ENCODE measurements at places on chromosomes 13 and 19.

- no peak for DNase-seq
These were observed 860.5 kb downstream of the PCDH9 start for GRCh38 chr13:66369666-66370065.

GRCh38 chr19:54608792-54609191 lies 15.4 kb downstream of the LILRA1 start:
- no peak for DNase-seq

DNA sequence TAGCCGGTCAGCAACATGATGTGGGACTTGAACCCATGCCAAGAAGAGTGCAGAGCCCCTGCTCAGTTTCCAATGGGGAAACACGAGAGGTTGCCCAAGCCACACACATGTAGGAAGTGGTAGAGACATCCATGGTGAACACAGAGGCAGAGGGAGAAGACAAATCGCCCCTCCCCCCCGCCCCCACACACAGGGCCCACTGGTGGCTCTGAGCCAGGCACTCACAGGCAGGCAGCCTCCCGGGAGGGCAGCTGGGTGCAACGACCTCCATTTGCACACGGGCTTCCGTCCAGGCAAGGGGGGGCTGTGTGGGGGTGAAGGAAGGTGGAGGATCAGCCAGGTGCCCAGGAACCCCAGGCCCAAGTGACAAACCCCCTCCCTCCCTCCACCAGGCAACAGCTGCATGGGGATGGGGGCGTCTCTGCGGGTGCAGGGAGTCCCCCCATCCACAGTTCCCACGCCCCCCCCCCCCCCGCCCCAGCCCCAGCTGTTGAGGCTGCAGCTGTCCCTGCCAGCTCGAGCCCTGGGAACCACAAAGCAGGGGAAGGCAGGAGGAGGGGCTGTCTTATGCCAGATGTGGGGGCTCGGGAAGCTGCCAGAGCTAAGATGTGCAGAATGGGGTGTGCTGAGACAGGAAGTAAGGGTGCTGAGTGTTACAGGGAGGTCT lies 3.4 kb downstream of the NOTCH3 start:
- no peak for DNase-seq

GRCh38 chr19:42197375-42197817 lies 20.1 kb downstream of the DEDD2 start:
- DNase-seq, result no peak

DNA sequence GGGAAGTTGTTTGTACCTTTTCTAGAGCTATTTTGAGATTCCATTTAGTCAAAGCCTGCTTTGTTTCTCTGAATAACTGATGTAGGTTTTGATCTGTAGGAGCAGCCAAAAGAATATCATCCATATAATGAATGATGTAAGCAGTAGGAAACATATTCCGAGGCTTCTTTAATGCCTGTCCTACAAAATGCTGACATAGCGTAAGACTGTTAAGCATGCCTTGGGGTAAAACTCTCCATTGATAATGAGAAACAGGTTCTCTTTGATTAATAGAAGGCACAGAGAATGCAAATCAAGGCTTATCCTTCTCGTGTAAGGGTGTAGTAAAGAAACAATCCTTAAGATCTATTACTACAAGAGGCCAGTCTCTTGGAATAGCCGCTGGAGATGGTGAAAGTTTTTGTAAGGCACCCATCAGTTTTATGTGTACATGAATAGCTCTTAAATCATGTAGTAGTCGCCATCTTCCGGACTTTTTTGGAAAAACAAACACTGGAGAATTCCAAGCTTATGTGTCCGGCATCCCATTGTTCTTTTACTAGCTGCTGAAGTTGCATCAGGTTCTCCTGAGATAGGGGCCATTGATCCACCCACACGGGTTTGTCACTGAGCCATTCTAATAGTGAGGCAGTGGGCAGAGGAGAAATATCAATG lies 13.5 kb downstream of the FPR3 start:
- DNase-seq, result no peak

GRCh38 chr19:28397306-28397705 lies 815.6 kb downstream of the UQCRFS1 start:
- DNase-seq, result no peak

DNA sequence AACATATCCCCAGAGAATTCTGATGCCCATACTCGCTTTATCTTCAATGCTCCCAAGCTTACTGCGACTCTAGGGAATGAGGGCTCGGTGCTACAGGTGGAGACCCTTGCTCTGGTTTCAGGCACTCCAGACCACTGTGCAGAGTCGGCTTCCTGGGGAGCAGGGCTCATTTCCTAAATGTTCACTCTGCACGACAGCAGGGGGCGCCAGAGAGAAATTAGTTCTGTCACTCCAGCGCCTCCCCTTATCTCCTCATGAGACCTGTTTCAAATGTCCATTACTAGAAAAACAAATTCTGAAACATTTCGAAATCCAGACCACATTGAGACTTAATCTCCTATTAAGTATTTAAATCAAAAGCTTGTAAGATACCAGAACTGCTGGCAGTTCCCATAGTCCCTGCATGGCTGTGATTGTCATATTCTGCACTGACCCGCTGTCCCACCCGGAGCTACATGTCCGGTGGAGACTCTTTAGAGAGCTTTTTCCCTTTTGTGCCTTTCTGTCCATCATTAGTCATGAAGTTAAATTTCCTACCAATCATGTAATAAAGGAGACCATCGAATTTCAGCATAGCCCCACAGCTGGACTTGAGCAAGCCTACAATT lies 22.4 kb downstream of the EPSTI1 start:
- peak; percentile 76 for DNase-seq

DNA sequence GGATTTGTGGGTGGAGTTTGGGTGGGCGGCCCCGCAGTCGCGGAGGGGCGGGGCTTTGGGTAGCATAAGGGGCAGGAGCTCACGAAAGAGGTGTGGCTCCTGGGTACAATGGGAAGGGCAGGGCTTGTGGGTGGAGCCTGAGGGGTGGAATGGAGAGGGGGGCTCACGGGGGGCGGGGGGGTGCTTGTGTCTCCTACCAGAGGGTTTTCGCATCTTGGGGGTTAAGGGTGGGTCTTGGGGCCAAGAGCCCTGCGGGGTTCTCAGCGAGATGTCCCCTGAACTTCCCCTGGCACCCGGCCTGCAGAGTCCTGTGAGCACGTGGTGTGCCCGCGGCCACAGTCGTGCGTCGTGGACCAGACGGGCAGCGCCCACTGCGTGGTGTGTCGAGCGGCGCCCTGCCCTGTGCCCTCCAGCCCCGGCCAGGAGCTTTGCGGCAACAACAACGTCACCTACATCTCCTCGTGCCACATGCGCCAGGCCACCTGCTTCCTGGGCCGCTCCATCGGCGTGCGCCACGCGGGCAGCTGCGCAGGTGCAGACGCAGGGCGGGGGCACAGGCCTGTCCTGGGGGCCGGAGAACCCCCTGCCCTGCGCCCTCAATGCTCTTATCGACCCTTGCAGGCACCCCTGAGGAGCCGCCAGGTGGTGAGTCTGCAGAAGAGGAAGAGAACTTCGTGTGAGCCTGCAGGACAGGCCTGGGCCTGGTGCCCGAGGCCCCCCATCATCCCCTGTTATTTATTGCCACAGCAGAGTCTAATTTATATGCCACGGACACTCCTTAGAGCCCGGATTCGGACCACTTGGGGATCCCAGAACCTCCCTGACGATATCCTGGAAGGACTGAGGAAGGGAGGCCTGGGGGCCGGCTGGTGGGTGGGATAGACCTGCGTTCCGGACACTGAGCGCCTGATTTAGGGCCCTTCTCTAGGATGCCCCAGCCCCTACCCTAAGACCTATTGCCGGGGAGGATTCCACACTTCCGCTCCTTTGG lies 5.1 kb downstream of the FSTL3 start:
- DNase-seq, result peak; percentile 45

DNA sequence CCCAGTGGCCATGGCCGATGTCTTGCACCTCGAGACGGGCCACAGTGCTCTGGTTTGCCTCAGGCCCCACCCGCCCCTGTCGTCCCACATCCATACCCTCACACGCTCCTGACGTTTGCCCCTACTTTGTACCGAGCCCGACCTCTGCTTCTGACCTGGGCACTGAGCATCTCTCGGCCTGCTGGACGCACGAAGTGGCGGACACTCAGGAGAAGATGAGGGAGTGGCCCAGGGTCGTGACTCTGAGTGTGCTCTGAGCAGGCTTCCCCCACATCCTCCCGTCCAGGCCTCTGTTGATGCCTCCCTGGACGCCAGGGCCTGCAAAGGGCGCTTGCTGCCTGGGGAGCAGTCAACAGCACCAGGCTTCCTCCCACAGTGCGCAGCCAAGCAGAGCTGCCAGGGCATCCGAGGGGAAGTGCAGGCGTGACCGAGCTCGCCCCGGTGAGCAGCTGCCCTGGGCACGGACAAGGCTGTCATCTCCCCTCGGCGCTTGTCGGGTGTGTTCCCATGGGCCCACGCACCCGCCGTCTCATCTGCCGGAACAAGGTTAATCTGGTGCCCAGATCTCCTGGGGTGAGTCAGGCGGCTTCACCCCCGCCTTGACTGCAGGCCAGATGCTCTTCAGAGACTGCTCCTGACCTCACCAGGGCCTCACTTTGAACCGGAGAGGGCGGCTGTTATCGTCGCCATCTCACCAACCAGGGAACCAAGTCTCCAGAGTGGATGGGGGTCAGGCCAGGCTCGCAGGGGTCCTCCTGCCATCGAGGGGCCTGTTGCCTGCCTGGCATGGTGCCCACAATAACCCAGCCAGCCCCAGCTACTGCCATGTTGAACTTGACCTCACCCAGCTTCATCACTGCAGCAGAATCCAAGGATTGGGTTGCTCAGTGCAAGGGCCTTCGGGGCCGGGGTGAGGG lies 27.2 kb downstream of the COMP start:
- no peak for DNase-seq

GRCh38 chr19:17775991-17776803 lies 18.7 kb upstream of the B3GNT3 start:
- DNase-seq, result no peak

- no peak for DNase-seq
These were observed 36.5 kb downstream of the OPA3 start for GRCh38 chr19:45547965-45548609.

DNA sequence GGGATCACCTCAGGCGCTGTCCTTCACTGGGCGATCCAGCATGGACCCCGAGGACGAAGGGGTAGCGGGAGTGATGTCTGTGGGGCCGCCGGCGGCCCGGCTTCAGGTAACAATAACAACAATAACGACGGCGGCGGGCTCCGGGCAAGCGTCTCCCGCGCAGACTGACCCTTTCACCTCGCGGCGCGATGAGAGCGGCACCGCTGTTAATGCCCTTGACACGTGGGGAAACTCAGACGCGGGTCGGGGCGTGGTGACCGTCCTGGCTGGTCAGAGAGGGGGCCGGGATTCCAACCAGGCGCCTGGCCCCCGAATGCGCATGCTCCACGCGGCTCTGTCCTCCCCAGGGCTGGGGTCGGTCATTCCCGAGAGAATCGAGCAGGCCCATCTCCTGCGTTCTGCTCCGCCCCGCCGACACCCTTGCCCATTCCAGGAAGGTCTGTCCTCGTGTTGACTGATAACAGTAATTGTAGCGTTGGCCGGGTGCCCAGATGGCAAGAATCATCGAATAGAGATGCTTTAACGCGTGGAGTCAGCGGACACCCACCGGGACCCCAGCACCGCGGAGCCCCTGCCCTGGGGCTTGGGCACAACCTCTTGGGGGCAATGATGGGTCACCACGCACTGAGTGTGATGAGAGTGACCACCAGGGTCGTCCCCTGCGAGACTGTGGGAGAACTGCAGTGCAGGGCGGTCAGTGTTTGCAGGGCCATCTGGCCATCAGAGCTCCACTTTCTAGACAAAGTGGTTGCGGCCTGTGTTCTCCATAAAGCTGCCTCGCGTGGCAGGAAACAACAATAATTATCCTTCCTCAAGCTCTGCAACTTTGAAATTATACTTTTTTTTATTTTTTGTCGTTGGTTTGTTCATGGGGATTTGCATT lies 528 bp downstream of the ZNF8 start:
- DNase-seq, result no peak

DNA sequence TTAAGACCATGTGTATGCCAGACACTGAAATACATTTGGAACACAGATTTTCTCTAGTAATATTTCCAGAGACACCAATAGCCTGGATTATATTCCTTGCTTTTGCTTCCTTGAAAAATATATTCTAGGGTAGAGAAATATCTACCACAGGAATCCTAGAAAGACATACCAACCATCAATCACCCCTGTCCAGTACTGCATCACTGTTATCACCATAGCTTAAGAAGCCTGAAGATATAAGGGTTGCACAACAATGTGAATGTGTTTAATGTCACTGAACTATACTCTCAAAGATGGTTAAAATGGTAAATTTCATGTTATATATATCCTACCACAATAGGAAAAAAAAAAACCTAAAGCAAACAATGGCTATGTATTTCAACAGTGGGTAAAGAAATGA lies 163.6 kb downstream of the DIAPH3 start:
- DNase-seq, result no peak

DNA sequence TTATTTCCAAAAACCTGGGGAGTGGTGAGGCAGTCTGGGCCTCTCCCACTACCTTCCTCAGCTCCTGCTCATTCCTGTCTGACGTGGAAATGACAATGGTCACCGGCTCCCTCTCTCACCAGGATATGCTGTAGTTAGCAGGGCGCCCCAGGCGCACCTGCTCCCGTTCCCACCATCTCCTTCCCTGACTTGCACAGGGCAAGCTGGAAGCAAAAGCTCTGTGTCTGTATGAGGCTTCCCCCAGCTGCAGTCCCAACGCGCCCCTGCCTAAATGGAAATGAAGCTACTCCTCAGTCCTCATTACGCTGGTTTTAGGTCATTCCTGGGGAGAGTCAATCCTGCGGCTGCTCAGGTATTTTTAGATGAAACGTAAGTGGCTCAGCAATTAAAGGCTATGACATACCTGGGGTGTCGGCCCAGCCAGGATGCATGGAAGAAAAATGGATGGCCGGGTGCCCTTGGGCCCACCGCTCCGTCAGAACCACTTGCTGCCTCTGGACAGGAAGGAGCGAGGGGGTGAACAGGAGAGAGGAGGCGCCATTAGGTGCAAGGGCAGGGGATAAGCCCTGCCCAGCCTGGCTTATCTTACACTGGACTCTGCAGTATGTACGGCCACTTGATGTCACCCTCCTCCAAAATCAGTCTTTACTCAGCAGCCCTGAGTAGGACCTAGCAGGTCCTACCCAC lies 32.4 kb downstream of the DHRS12 start:
- DNase-seq, result no peak

DNA sequence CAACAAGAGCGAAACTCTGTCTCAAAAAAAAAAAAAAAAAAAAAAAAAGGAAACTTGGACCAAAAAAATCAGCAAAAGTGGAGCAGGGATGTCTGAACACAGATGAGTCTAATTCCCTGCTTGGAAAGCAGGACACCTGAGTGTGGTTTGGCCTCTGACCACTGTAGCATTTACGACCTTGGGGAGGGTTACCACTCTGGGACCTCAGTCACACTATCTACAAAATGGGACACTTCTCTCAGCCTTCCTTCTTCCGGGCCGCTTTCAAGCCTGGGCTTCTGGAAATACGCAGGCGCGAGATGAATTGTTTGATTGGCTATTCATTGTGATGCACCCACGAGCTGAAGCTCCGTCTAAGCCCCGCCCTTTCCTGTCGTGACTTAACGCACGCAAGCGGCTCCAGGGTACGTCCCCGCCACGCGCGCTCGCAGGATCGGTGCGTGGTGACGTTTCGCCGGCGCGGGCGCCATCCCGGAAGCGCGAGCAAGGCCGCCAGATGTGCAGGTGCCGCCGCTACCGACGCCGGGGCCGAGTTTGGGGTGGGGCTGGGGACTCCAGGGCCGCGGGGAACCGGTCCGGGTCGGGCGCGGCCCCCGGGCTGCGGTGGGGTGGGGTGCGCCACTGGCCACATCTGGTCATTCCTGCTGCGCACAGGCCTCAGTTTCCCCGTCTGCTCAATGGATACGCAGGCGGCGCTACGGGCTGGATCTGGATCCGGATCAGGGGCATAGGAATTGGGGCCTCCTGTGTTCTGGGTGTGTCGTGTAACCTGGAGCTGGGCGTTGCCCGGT lies at the start of gene KXD1:
Gene KXD1, plus strand, starts transcription at position 460 of the 791 bp plus-strand sequence. CDS start 4,187 bp downstream, outside the sequence.
- peak; percentile 100 for DNase-seq

GRCh38 chr13:34085204-34085603 lies 267.3 kb downstream of the RFC3 start:
- DNase-seq, result no peak

GRCh38 chr13:52459668-52460067 lies 4.4 kb downstream of the CKAP2 start:
- no peak for DNase-seq
